ENCODE measurements at places on chromosomes 3 and 15.

- no peak for DNase-seq
These were observed 41.4 kb downstream of the FSIP1 start for GRCh38 chr15:39741258-39741657.

GRCh38 chr3:37228749-37229148 is 54.4 kb upstream of the LRRFIP2 start:
- no peak for DNase-seq

DNA sequence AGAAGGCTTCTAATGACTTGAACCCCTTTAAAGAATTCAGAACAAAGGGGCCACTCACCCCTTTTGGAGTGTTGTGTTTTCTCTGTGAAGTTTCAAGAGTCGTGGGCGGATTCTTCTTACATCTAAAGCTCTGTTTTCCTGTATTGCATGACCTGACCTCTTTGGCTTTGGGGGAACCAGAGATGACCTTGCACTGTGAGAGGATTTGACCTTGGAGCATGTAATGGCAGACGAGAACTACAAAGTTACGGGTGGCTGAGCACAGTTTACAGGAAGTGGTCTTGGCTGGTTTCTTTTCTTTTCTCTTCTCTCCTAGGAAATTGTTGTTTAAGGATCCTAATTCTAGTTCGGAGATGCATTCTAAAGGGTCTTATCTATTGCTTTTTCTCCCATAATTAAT is 6.2 kb upstream of the BDH1 start:
- no peak for DNase-seq

DNA sequence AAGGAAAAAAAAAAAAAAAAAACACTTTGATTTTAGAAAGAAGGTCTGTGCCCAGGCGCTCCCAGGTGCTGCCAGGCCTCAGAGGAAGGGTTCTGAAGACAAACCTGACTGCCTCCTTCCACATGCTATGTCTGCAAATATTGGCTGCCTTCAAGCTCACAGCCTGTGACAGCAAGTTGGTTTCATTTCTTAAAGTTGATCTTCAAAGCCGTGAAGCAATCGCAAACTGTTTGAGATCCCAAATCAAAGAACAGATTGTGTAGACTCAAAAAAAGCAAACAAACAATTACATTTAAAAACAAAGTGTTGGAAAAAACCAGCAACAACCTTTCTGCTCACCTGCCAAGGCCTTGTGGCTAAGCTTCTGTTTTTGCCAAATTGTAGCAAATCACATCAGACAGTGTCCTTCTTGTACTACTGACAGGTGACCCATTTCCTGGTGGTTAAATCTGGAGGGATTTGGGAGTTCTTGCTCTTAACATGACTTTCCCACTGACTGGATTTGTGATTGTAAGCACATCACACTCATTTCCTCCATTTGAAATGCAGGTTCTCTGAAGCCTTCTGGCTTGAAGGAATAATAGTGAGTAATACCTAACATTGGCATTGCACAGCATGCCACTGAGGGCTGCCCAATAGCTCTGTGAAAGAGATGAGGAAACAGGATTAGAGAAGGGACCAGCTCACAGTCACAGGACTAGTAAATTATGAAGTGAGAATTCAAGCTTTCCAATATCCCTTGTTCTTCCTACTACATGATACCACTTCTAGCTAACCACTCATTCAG is 502.4 kb downstream of the LPP start:
- no peak for DNase-seq

GRCh38 chr3:170437176-170437575 is 18.5 kb downstream of the CLDN11 start:
- DNase-seq, result no peak

GRCh38 chr15:31489281-31489680 is 162.6 kb downstream of the KLF13 start:
- DNase-seq, result no peak

DNA sequence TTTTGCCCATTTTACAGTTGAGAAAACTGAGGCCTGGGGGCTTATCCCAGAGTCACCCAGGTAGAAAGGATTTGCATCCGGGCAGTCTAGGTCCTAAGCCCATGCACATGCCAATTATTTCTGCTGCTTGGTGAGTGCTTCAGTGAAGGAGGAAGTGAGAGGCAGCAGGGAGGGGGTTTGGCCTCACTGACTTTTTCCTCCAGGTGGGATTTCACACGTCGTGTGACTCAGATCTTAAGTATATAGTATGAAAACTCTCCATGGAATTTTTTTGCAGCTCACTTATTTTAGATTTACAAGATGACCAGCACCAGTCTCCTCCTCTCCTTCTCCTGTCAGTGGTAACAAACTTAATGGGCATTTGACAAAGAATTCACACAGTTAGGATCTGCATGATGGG is 4.6 kb downstream of the ITGA11 start:
- DNase-seq, result no peak

DNA sequence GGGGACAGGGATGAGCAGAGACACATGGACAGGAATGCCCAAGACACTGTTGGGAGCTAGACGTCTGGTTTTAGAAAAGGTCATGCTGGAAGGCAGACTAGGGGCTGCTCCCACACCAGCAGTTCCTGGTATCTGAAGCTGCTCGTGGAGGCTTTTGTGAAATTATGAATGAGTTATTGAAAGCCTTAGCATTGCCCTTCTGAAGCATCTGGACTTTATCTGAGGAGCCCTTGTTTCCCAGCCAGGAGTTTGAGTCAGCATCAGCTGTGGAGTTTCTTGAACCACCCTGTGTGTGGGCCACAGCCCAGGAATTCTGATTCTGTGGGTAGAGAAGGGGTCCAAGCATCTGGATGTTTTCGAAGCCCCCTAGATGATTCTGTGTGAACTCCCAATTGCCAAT is 258.7 kb downstream of the SLCO3A1 start:
- no peak for DNase-seq

DNA sequence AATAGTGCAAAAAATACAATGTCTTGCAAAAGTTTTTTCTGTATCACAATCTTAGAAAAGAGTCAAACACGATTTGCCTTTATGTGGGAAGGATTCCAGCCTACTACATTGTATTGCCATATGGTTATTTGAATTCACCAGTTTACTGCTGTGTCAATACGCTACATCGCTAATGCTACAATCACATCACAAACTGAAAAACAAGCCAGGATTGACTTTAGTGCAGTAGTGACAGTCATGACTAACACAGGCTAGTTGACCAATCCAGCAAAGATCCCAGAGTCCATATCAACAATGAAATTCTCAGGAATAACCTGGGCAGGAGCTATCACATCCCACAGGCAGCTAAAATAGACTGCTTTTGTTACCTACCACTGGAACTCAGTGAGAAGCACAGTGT is 67.0 kb downstream of the IL12A start:
- no peak for DNase-seq

DNA sequence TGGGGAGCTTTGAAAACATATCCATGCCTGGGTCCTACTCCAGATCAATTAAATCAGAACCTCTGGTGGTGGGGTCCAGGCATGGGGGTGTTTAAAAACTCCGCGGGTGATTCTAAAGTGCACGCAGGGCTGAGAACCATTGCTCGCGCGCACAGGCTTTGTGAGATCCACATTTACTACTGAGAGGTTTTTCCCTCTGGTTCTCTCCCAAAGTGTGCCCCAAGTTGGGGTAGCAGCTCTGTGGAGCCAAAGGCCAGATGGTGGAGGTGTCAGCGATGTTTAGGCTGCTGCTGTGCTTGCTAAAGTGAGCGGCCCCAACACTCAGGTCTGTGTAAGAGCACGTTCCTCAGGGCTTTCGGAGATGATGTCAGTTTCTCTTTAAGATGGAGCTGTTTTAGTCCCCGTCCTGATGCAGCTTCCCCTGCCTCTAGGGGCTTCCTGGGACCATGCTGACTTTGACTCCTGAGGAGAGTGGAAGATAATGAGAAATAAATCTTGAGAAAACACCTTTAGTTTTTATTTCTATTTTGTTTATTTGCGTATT is 13.4 kb upstream of the MAGEF1 start:
- DNase-seq, result no peak

DNA sequence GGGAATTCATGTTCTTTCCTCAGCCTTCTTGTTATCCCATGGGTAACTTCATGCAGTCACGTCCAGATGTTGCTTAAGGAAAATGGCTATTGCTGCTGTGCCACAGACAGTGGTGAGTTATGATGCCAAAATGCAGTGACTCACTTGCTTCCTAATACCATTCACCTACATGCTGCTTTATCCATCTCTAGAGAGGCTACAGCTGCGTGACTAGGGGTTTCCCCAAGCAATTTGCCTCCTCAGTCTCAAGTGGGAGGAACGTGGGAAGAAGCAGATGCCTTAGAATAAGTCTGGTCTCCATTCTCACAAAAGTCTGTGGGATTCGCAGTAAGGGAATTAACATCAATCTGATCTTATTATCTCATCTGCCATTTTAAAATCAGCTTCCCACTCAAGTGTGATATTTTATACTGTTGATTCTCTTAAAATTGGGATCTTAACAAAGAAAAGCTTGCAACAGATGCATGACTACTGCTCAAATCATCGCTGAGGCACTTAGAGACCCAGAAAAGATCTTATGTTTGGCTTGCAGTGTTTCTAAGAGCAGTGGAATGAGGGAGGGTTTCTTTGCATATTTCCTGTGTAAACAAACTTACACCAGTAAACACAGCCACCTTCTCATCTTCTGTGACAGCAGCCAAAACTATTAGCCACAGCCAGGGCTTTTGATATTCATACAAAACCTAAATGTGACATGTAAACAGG is 62.0 kb upstream of the ACP3 start:
- DNase-seq, result no peak

DNA sequence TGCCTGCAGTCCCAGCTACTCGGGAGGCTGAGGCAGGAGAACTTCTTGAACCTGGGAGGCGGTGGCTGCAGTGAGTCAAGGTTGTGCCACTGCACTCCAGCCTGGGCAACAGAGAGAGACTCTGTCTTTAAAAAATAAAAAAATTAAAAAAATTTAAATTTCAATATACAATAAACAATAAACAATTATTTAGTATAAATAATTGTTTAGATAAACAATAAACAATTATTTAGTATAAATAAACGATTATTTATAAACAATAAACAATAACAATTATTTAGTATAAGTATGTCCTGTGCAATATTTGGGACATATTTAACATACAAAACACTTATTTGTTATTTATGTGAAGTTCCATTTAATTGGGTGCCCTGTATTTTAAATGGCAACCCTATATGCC is 119.6 kb downstream of the XXYLT1 start:
- no peak for DNase-seq
